ENCODE measurements at places on chromosomes 4 and X. TPM values are rescaled to one million over a fixed set of nuclear protein-coding genes. Genes with fewer than 3 reads are reported as not detected.

PNMA6E gene
- total RNA-seq: not detected

- DNase-seq: peak; percentile 84
Measured at GRCh38 chr4:155777971-155778735, 19.3 kb downstream of the GUCY1B1 start.

MAGEA1 gene
- not detected for total RNA-seq

CT45A10 gene
- not detected for total RNA-seq

CPZ gene
- 0.56 TPM for total RNA-seq

- DNase-seq: peak; percentile 84
Measured at GRCh38 chr4:124883632-124884031, 171.1 kb upstream of the ANKRD50 start.

- no peak for DNase-seq
Measured at GRCh38 chrX:39817754-39818470, 279.8 kb downstream of the BCOR start.

SAGE1 gene
- not detected for total RNA-seq

EGFL6 gene
- not detected for total RNA-seq

BEX1 gene
- 0.18 TPM for total RNA-seq

DNA sequence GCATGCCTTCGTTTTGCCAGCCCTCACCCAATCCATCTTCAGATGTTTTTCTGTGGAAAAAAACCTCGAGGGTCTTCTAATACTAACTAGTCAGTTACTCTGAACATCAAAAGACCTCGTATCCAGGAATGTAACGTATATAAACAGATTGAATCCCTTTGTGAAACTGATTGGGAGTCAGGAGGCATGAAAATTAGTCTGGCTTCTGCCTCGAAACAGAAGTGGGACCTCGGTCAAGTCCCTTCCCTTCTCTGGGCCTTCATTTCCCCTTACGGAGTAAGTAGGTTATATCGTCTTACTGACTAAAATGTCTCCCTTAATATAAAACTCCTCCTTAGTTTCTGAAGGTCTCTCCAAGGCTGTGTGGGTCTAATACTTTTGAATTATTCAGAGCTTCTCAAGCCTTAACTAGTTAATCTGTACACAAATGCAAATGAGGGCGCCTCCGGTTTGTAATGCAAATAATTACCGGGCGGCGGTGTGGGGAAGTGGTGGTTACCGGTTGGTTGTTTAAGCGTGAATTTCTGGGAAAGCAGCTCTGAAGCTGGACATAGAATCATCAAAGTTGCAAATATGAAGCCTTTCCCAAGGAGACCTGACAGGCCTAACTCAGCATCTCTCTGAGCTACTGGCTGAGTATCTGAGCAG, 11.4 kb upstream of the NKRF start:
- no peak for DNase-seq

GRCh38 chrX:24553011-24553410, 87.9 kb downstream of the PDK3 start:
- no peak for DNase-seq
